ENCODE measurements at places on chromosomes 2 and 18. TPM values are rescaled to one million over a fixed set of nuclear protein-coding genes. Genes with fewer than 3 reads are reported as not detected.

DNA sequence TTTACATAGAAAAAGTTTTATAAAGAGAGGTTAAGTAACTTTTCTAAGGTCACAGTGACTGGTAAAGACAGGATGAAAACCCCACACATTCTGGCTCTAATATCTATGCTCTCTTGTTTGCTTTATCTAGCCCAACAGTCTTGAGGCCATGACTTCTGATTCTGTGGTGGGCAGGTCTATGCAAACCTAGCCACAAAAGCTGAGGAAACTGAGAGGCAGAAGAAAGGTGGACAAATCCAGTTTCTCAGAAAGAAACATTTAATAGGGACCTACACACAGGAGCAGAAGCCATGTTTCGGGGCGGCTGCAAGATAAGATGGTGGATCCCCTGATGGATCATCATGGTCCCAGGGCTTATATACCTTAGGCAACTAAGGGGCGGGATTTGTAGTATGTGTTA, 21.8 kb downstream of the HSPD1 start:
- DNase-seq: no peak

NMUR1 gene
- 3.2 TPM for total RNA-seq

- peak; percentile 50 for DNase-seq
These were observed 28.0 kb downstream of the PNO1 start for GRCh38 chr2:68185541-68186164.

GRCh38 chr2:170466632-170467031, 248.5 kb upstream of the SP5 start:
- DNase-seq: no peak

GRCh38 chr2:233437439-233437955, 83.2 kb downstream of the DGKD start:
- DNase-seq: no peak

ATRAID gene
- total RNA-seq: 263 TPM

- no peak for DNase-seq
These were observed 205.0 kb downstream of the UBE2E3 start for GRCh38 chr2:181185421-181185820.

- no peak for DNase-seq
These were observed 769.2 kb upstream of the FAM98A start for GRCh38 chr2:34368304-34368703.

AQP12B gene
- total RNA-seq: not detected

DNA sequence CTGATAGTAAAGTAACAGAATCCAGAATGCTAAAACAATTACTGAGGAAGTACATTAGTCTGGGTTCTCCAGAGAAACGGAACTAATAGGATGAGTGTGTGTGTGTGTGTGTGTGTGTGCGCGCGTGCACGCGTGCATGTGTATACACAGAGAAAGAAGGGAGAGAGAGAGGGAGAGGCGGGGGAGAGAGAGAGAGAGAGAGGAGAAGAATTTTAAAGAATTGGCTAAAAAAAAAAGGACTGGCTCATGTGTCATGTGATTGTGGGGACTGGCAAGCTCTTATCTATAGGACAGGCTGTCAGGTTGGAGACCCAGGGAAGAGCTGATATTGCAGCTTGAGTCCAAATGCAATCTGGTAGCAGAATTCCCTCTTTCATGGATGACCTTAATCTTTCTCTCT, 976.2 kb upstream of the CDH2 start:
- DNase-seq: no peak

DNA sequence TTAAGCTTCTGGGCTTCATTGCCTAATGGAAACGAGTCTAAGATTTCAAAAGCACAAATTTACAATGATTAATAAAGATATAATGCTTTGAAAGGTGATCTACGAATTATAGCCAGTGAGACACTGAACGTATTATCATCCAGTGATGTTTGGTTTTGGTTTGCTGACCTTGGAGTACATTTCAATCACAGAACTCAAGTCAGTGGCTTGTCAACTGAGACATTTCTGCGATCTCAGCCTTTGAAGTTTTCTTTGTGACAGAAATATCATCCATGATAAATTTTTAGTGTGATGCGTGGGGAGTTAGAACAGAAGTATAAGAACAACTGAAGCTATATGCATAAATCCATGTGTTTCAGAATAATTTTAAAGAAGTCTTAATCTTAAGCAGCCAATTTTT, 263.8 kb downstream of the TCF4 start:
- DNase-seq: no peak

DNA sequence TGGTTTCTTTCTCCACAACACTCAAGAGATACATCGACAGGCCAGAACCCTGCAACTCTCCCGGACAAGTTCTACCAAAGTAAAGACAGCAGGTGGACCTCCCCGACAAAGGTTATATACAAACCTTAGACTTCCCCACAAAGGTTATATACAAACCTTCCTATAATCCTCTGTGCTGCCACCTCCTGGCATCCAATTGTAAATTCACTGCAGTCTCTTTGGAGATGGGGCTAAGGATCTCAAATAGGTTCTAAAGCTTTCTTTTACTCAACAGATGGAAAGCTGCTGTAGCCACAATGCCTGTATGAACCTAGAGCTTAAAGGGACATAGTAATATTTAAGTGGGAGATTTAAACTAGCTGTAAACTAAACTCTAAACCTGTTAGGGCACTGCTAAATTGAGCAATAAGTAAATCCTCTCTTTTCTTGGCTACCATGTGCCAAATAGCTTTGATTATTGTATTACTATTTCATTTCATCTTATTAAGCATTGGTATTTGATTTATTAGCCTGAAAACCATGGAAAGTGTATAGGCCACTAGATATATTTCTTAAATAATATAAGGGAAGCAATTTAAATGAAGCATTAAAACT, 9.8 kb upstream of the MREG start:
- DNase-seq: peak; percentile 61

DNA sequence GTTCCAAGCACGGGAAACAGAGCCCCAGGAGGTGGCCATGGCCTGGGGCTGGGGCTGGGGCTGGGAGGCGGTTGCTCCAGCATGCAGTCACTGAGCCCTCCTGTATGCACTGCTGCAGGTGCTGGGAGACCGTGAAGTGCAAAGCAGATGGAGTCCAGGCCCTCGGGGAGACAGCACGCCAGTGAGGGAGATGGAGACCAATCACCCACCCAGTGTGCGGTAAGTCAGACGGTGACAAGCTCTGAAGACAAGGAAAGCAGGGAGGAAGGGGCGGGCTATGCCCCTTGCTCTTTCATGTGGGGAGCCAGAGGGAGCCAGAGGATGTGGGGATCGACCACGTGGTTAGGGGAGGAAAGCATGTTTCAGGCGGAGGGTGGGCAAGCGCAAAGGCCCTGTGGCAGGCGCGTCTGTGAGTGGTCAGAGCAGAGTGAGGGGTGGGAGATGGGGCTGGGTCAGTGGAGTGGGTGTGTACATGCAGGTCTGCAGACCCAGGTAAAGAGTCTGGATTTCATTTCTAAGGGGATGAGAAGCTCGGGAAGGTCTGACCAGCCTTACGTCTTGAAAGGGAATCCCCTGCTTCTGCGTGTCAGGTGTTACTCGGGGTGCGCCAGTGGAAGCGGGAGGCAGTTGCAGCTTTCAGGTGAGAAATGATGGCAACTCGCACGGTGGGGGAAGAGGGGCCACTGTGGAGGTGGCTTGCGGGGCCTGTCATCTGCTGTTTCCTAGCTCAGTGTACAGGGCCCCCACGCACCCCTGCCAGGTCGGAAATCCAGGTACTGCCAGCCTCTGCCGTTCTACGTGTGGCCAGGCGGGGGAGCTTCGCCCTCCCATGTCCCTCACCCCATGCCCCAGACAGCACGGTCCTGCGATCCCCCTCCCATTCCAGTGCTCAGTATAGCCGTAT, 19.4 kb downstream of the RRM2 start:
- DNase-seq: peak; percentile 49
